ENCODE measurements at places on chromosomes 3 and 15. TPM values are rescaled to one million over a fixed set of nuclear protein-coding genes. Genes with fewer than 3 reads are reported as not detected.

SLC6A20 gene
- not detected for total RNA-seq

SCG3 gene
- not detected for total RNA-seq

CASR gene
- 0.10 TPM for total RNA-seq

DNA sequence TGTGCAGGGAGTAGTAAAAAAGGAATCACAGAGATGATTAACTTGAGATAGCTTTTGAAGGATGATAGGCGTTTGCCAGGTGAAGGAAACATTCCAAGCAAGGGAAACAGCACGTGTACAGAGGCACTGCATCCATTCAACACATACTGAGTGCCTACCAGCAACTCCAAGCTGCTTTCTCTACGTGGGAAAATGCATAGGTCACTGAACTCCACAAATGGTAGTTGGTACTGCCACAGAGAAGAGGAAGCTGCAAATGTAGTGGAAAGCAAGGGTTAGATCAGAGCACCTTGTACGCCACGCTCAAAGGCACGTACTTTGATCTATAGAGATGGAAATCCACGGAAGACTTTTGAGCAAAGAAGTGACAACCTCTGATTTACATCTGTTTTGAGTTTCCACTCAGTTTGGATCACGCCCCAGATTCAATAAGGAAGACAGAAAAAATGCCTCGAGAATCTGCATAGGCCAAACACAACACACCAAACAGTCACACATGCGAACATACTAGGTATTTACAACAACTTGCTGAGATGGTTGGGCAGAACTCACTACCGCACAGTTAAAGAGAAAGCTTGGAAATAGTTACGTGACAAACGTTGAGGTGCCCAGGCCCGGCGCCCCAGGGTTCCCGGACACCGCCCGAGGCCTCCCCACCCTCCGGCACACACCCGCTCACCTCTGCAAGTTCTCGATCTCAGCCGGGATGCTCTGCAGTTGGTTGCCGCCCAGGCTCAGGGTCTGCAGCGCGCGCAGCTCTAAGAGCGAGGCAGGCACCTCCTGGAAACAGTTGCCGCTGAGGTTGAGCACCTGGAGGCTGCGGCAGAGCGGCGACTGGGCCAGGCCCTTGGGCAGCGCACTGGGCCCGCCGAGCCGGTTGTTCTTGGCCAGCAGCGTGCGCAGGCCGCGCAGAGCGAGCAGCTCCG, 826 bp downstream of the LRRC58 start:
- DNase-seq: peak; percentile 72

GRCh38 chr15:95565690-95566089, 764.8 kb upstream of the NR2F2 start:
- no peak for DNase-seq

- no peak for DNase-seq
These were observed 28.7 kb downstream of the GPR171 start for GRCh38 chr3:151174351-151174750.

DNA sequence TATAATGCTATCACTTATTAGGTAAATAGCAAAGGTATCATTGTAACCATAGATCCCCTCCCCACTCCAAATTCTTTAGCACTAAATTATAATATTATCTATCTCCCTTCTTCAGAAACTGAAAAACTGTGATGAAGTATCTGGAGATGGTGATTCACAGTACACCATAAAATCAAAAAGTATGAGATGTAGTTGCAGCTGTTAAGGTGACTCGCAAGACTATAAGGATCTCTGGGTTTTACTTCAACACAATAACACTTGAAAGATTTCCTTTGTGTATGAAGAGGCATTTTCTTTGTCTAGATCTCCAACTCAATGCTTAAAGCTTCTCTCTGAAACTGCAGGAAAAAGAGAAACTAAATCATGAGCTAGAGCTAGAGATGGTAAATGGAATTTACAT, 46.9 kb downstream of the IFT57 start:
- no peak for DNase-seq

DNA sequence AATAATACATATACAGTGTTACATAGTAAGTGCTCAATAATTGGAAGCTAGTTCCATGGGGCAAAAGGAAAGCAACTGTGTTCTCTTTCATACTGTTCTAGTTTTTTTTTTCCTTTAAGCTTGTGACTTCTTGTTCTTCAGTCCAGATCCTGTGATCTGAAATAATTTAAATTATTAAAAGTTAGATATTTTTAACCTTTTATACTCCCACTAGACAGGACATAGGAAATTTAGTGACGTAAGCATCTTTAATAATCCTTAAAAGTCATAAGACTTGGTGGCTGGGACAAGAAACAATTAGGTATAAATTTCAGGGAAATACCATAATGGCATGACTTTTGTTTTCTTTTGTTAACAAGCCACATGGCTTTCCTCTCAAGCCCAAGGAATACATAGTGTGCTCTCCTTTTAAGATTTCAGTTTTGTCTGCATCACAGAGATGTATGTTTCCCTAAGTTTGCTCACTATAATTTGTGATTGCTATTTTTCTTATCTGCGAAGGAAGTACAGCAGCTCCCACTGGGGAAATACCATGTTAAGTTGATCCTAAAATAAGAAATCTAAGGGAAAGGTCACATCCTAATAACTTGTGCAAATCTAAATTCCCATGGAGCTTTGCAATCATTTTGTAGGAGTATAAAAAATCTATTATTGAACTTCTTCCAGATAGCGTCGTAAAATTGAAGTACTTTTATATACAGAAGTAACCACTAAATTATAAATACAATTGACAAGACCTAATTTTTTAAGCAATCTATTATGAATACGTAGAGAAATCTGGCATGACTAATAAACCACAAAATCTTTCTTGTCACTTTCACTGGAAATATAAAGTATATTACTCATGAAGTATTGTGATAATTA, 30.1 kb downstream of the PPARG start:
- DNase-seq: no peak

DNA sequence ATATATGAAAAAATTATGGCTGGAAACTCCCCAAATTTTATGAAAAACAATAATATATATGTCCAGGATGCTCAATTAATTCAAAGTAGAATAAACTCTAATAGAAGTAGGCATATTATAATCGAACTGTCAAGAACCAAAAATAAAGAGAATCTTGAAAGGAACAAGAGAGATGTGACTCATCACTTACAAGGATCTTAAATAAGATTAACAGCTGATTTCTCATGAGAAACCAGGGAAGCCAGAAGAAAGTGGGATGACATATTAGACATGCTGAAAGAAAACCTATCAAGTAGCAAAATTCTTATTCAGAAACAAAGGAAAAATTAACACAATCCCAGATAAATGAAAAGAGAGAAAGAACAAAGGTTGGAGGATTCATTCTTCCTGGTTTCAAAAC, 66.8 kb downstream of the FAIM start:
- DNase-seq: no peak

DNA sequence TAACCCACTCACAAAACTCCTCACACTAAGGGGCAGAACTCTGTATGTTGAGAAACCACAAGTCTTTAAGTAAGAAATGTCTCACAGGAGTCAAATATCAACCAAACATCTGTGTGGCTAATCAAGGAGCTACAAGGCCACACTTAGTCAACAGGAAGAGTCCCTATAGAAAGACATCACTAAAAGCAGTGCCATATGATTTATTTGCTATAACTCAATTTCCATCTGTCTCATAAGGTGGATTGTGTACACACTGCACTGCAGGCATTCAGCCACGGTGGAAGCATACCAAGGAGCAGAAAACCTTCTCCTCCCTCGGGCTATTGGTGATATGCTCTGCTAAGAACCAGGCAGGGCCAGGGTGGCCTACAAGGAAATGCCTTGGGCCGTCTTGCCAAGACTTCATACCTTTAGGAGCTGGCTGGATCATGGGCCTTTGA, 197.6 kb upstream of the CFAP20DC start:
- DNase-seq: no peak

- no peak for DNase-seq
These were observed 11.6 kb downstream of the PLA1A start for GRCh38 chr3:119609301-119609700.

- no peak for DNase-seq
These were observed 19.1 kb downstream of the CHRM5 start for GRCh38 chr15:33987444-33987843.
